ENCODE measurements at places on chromosomes 13 and 19. TPM values are rescaled to one million over a fixed set of nuclear protein-coding genes. Genes with fewer than 3 reads are reported as not detected.
A peak's percentile ranks its signal among the peaks of the same experiment; 100 is the strongest.

DNA sequence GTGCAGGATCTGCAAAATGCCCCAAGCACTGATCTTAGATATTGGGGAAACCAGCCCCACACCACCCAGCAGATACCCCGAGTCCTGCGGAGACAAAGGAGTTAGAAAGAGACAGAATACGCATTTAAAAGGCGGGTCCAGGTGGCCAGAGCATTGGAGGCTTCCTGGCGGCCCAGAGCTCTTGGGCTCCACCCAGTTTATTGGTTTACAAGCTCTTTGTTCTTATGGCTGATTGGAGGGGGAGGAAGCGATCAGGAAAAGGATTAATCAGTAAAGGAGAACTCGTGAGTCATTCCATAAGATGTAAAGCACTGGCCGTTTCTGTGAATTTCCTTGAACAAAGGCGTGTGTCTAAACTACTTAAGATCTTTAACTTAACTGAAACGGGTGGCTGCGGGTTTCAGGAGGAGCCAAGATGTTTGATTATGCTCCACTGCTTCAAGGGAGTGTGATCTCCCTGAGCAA, 926 bp downstream of the ZNF587 start:
- peak; percentile 72 for DNase-seq

C19orf67 gene
- total RNA-seq: not detected

DNA sequence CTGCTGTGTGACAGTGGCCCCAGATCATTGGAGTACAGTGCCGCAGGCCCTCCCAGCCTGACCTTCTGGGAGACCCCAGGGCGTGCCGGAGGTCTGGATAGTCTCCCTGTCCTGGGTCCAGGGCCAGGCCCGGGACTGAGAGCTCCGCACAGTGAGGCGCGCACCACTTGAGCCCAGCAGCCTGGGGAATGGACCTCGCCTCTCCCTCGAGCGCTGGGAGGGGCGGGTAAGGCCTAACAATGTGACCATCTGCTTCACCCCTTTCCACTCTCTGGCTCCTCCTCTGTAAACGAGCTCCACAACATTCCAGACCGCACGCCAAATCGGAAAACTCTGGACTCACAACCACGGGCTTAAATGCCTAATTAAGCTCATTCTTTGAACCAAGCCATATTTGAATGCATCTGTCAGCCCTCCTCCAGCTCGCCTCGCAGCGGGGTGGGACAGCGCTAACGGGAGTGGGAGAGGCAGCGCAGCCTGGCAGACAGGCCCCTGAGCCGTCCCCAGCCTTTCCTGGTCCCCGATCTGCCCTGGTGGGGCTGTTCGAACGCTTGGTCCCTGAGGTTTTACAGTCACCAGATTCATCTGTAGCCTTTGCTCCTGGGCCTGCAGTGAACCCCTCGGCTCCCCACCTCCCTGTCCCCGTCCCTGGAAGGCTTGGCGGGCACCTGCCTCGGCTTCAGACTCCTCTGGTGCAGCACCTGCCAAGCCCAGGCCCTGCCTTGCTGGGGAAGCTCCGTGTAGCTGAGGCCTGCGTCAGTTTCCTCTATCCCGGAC, 120.7 kb upstream of the VSTM2B start:
- no peak for DNase-seq

DNA sequence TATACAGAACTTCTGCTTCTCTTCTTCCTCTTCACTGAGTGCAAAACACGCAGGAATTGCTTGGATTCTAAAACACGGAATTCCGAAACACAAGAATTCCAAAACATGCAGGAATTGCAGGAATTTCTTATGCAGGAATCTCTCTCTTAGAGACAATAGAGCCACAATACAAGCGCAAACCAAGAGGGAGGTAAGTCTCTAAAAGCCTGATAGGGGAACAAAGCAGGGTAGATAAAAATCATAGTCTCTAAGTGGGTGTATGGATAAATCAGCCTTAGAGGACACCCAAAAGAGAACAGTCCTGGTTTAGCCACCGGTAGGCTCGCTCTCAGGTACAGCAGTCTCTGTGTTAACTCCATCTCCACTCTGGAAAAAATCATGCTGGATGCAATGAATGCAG, 112.9 kb downstream of the LHFPL6 start:
- no peak for DNase-seq

DNA sequence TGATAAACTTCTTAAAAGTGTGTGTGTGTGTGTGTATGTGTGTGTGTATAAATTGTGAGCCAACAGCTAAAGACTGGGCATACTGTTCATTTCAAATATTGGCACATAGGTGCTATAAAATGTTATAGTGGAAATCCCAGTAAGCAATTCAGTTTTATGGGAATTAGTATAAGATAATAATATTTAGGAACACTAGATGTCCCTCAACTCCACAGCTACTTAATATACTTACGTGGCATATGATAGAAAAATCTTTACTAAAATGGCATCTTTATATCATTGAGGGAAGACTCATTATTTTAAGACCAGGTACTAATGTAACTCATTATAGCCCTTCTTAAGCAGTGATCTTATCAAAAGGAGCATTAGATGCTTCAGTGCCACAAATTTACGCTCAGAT, 266.2 kb downstream of the MAB21L1 start:
- no peak for DNase-seq

DNA sequence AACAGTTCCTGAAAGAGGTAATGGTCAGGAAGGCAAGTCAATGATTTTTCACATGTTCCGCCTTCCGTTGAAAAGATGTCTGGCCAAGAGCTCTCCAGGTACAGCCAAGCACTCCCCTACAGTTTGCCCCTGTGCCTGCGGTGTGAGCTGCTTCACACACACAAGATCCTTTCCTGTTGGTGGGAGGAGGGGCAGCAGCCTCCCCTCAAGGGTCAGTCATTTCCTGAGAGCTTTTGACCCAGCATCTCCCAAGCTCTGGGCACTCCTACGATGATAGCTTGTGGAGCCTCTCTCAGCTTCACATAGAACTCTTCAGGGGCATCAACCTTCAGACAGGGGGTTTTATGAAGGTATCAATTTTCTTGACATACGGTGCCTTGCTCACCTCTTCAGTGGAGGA, 86.9 kb downstream of the DOCK9 start:
- no peak for DNase-seq

DNA sequence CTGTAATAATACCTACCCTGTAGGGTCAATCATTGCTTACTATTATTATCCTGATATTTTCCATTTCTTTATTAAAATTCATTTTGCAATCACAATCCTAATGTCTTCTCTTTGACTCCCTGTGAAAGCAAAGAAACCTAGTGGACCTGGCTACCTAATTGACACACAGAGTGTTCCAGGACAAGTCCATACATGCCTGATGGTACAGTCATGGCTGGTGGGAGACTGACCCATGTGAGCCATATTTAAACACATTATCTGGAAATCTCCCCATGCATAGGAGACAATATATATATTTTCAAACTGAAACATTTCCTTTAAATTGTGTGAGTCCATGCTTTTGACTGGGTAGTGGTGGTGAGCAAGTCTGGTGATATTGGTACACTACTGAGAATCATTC, 230.6 kb upstream of the DACH1 start:
- DNase-seq: no peak

- no peak for DNase-seq
Measured at GRCh38 chr19:33456845-33457220, 64.8 kb downstream of the PEPD start.

SHANK1 gene
- total RNA-seq: not detected

DNA sequence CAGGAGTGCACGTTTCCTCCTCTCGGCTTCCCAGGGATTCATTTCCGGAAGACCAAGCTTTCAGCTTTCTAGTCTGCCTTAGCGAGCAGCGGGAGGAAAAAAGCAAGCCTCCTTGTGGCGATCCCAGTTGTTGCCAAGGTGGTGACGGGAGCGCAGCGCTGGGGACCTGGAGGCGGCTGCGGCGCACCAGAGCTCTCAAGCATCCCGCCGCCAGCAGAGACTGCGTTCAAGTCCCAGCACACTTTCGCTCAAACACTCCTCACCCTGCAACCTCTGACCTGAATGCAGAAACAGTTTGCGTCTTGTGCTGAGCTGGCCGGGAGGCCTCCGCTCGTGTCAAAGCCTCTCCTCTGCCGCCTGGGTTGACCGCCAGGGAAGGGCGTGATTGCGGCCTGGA, 4.9 kb downstream of the GSX1 start:
- DNase-seq: peak; percentile 37

DNA sequence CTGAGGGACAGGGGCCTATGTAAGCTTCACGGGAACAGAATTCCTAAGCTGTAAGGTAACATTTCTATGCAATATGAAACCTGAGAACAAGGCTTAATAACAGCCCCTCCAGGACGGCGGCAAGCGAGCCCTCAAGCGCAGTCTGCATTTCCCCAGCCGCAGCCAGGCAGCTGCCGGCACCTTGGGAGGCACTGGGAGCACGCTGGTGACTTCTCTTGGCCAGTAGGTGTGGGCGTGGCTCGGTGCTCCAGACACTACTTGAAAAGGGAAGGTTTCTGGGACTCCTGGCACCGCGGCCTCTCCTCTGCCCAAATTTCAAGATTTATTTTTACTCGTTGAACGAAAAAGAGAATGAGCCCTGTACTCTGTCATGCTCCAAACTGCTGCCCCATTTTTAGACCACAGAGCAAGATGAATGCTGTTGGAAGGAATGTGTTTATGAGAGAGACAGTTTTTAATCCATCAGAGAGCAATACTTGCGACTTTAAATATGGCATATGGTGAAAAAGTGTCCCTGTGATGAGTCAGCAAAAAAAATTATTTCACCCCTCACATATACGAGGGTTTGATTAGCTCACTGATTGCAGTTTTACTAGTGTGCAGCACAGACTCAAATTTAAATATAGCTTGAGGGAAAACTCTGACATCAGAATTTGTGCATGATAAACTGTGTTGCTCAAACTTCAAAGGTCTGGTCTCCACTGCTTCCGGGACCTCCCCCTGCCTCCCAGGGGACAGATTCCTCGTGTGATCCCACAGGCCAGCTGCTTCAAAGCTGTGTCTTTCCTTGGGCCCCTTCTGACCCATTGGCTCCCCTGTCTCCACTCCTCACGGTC, 81.2 kb downstream of the COL4A2 start:
- no peak for DNase-seq

SLC25A42 gene
- total RNA-seq: 7.1 TPM

DNA sequence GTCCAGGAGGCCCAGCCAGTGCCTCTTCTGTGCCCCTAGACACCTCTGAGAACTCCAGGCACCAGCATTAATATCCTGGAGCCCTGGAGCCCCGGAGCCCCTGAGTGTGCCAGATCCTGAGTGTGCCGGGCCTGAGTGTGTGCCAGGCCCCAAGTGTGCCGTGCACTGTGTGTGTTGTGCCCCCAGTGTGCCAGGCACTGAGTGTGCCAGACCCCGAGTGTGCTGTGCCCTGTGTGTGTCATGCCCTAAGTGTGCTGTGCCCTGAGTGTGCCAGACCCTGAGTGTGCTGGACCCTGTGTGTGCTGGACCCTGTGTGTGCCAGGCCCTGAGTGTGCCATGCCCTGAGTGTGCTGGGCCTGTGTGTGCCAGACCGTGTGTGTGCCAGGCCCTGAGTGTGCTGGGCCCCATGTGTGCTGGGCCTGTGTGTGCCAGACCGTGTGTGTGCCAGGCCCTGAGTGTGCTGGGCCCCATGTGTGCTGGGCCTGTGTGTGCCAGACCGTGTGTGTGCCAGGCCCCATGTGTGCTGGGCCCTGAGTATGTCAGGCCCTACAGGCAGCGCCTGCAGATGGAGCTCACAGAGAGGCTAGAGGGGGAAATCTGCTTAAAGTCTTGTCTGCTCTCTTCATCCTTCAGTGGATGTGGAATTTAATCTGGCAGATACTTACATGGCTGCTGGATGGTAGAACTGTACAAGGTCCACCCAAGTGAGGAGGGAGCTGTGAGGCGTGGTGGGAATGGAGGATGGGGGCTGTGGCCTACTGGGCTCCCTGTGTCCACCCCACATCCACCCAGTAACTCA, 53.9 kb downstream of the C13orf46 start:
- DNase-seq: no peak

DNA sequence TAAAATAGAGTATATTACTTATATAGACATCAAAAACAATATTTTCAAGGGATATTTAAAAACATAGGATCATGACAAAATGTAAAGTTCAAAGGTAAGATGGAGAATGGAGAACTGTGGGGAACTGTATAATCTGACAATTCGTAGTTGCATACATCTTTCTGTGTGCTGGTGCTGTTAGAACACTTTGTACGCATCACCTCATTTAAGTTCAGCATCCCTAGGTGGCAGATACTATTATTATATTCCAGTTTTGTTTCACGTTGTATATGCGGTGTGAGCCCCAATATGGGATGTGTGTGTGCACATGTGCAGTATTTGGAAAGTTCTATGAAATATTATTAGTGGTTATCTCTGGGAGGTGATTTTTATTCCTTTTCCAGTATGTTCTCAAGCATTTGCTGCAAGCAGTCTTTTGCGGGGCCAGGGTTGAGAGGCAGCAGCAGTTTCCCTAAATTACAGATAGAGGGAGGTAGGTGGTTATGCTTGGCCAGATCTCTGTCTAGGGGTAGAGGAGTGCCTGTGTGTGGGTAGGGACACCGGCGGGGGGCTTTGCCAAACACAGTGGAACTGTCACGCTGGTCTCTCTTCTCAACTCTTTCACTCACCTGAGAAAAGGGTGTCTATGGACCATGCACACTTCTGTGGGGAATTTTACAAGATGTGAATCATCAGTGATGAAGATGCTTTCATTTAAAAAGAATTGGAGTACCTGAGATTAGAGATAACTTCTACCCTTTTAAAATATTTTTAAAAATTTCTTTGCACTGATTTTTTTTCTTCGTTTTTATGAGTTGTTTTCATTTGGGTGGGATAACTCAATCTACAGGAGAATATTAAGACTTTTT, 55.6 kb upstream of the ALOX5AP start:
- DNase-seq: peak; percentile 14

- no peak for DNase-seq
Measured at GRCh38 chr13:59259165-59260000, 904.3 kb downstream of the DIAPH3 start.
